Stimulated activated CD4-positive, alpha-beta T cell treated with anti-CD3 and anti-CD28 coated beads, Interleukin-2, amount 100 ng/mL, for 24 hours (primary cell): ENCODE measurements at places on chromosomes 1 and 21.

GRCh38 chr1:1989789-1990188, 13.8 kb downstream of the CFAP74 start:
- no peak for DNase-seq

GRCh38 chr1:83102630-83103071, 896.3 kb downstream of the TTLL7 start:
- DNase-seq, result no peak

- DNase-seq, result no peak
Measured at GRCh38 chr1:56289260-56289659, 290.1 kb downstream of the PLPP3 start.

DNA sequence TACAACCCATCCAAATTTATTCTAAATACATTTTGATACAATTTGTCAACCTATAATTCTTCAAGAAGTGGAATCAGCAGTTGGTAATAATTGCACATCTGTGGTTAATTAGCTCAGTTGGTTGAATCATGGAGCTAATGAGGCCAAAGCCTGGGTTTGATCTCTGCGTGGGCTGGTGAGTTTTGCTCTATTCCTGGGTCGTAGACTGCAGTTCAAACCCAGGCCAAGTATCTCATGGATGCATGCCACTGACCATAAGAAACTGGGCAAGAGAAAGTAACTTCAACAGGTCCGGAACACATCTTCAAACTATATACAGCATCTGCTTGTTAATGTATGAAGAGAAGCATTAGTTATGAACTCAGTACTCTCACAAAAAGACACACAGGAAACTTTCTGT, 779.7 kb downstream of the USP25 start:
- no peak for DNase-seq

DNA sequence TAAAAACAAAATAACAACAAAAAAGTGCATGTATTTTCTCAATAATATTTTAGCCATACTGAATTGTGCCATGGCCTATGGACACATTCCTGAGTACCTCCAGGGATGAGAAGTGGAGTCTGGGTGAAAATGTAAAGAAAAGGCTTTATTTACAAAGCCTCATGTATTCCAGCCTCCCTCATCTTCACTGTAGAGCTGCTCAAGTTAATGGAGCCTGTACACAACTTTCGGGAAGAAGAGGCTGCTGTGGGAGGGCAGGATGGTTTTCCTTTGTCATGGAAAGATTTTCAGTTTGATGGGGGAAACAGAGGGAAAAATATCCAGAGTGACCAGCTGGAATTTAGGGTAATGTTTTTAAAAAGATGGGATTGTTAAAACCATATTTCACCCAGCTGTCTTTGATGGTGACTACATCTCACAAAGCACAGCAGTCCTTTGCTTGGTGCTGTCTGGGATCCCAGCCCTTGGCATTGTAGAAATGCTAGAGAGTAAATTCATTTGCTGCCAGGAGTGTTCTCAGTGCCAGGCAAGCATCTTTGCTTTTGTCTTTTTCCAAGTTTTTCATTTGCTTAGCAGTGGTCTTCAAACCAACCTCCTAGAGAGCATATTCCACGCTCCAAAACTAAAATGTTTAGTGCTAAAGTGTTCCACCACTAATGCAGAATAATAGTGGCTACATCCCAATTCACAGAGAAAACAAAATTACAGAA, 54.9 kb downstream of the DPT start:
- no peak for DNase-seq

DNA sequence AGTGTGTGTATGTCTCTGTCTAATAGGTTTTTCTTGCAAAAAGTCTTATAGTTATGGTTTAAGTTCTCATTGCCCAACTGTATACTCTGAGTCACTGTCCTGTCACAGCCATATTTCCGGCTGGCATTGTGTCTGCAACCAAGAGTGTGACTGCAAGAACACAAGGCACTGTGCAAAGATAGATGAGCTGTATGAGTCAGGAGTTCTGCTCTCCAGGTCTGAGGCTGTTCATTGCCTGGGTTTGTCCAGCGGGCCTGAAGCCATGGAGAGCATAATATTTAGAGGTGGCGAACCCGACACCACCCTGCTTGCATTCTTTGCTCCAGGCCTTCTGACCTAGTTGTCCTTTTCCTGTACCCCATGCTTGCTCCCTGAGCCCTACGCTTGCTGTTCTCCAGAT, 50.9 kb upstream of the CNIH3 start:
- DNase-seq, result no peak

GRCh38 chr1:198183605-198184004, 26.8 kb downstream of the NEK7 start:
- no peak for DNase-seq

- no peak for DNase-seq
Measured at GRCh38 chr1:228381356-228381755, 25.3 kb downstream of the TRIM11 start.

- no peak for DNase-seq
Measured at GRCh38 chr1:202152399-202152798, 7.9 kb upstream of the ARL8A start.

GRCh38 chr1:238205045-238205662, 314.4 kb upstream of the ZP4 start:
- no peak for DNase-seq
